Epithelial cell of alveolus of lung (primary cell): ENCODE measurements at places on chromosomes 6 and 20. TPM values are rescaled to one million over a fixed set of nuclear protein-coding genes. Genes with fewer than 3 reads are reported as not detected.

Gene WFDC12
- not detected in 2 replicates for total RNA-seq

Gene TAF4
- total RNA-seq: 5.2 and 27.3 TPM in 2 replicates

Gene THBD
- total RNA-seq: 6.5 and 156 TPM in 2 replicates

Gene FAM184A
- 0.26 and 0.48 TPM in 2 replicates for total RNA-seq

Gene SIM1
- 0.08 TPM in 1 of 2 replicates, not detected in the other for total RNA-seq

Gene SIRPA
- 26.3 and 31.5 TPM in 2 replicates for total RNA-seq

Gene CLPSL1
- not detected in 2 replicates for total RNA-seq

Gene ANGPT4
- total RNA-seq: not detected in 2 replicates

Gene TTBK1
- not detected in 2 replicates for total RNA-seq

Gene RAD21L1
- total RNA-seq: 0.52 and 0.88 TPM in 2 replicates

Gene STAU1
- total RNA-seq: 63.0 and 83.4 TPM in 2 replicates

Gene OXT
- total RNA-seq: not detected in 2 replicates

Gene CST8
- total RNA-seq: not detected in 2 replicates

Gene BTBD3
- 12.2 and 25.0 TPM in 2 replicates for total RNA-seq

Gene SASH1
- 15.4 and 17.0 TPM in 2 replicates for total RNA-seq

Gene RFX6
- not detected in 2 replicates for total RNA-seq

Gene PACRG
- not detected in 2 replicates for total RNA-seq

Gene ADAM33
- 1.7 and 14.5 TPM in 2 replicates for total RNA-seq

Gene DOK5
- total RNA-seq: 2.1 and 4.3 TPM in 2 replicates

Gene PHF20
- total RNA-seq: 26.5 and 39.3 TPM in 2 replicates

Gene CTCFL
- total RNA-seq: not detected in 2 replicates

Gene PRDM13
- total RNA-seq: not detected in 2 replicates

Gene BHLHE23
- total RNA-seq: not detected in 2 replicates

Gene SLC22A3
- 4.0 and 26.3 TPM in 2 replicates for total RNA-seq

Gene KIAA0408
- 1.6 and 2.2 TPM in 2 replicates for total RNA-seq

Gene OR2H2
- total RNA-seq: not detected in 2 replicates

Gene FKBP1A
- 145 and 150 TPM in 2 replicates for total RNA-seq
